ENCODE measurements at places on chromosomes 6 and 20.
A peak's percentile ranks its signal among the peaks of the same experiment; 100 is the strongest.

- no peak for DNase-seq
Measured at GRCh38 chr6:123811378-123811777, 7.7 kb downstream of the NKAIN2 start.

DNA sequence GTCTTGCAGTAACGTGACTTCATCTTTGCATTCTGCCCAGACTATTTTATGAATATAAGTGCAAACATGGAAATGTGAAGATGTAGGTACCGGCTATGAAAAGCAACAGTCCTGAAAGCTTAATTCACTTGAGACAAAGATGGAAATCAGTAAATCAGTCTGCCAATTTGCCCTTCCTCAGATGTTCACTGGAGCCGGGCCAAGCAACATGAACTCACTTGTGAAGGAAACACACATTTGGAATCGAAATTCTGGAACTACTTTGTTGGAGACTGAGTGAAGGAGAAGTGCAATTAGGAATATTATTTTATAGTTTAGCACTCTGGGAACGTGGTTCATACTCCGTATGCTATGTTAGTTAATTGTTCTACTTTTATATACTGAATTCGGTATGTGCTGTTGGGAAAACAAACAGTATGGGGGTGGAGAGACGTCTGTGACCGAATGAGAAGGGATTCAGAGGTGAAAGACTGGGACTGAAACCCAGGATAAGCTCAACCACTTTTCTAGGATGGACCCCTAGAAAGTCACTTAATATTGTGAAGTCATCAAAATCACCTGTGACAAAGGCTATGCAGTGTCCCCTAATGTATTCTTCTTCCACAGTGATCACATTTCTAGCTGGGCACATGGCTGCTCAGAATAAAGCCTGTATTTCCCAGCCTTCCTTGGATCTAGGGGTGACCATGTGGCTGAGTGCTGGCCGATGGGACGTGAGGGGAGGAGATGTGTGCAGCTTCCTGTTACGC lies 95.5 kb downstream of the PREX1 start:
- DNase-seq: no peak

- DNase-seq: no peak
Measured at GRCh38 chr20:18166241-18166881, 28.7 kb downstream of the KAT14 start.

DNA sequence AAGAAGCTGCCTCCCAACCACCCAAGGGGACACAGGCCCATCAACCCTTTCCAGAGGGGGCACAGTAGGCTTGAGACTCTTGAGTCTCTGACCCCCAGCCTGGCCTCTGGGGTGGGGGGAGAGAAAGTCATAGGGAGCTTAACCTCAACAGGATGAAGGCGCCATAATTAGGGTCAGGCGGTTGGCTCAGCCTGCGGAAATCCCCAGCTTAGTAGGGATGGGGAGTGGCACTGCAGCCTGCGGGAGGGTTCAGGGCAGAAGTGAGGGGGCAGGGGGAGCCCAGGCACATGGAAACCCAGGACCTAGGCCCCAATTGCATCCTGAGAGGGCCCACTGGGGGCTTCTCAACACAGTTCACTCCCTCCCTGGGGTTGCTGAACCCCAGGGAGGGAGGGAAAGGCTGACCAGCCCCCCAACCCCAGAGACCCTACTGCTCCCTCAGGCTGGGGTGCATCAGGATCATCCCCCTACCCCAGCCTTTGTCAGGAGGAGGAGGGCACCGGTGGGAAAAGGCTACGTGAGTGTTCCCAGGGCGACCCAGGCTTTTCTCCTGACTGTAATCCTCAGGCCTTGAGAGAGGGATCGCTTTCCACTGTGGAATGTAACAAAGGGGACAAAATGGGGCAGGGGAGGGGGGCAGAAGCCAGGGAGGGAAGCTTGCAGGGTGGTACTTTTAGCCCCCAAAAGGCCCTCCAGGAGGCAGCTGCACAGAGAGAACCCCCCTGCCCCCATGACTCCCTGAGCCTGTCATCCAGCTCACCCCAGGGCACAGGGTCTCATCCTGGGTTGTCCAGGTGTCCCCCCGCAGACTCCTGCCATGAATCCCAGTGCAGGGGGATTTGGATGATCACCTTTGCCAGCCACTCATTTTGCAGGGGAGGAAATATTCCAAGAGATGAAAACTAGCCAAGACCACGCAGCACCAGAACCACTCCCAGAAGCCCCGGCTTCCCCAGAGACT lies 46.4 kb downstream of the MRPL14 start:
- DNase-seq: no peak

GRCh38 chr20:24439737-24440387 lies 29.6 kb upstream of the SYNDIG1 start:
- no peak for DNase-seq

GRCh38 chr6:37050045-37050853 lies 44.8 kb downstream of the FGD2 start:
- no peak for DNase-seq

- no peak for DNase-seq
Measured at GRCh38 chr6:154380741-154381140, 24.1 kb upstream of the IPCEF1 start.

DNA sequence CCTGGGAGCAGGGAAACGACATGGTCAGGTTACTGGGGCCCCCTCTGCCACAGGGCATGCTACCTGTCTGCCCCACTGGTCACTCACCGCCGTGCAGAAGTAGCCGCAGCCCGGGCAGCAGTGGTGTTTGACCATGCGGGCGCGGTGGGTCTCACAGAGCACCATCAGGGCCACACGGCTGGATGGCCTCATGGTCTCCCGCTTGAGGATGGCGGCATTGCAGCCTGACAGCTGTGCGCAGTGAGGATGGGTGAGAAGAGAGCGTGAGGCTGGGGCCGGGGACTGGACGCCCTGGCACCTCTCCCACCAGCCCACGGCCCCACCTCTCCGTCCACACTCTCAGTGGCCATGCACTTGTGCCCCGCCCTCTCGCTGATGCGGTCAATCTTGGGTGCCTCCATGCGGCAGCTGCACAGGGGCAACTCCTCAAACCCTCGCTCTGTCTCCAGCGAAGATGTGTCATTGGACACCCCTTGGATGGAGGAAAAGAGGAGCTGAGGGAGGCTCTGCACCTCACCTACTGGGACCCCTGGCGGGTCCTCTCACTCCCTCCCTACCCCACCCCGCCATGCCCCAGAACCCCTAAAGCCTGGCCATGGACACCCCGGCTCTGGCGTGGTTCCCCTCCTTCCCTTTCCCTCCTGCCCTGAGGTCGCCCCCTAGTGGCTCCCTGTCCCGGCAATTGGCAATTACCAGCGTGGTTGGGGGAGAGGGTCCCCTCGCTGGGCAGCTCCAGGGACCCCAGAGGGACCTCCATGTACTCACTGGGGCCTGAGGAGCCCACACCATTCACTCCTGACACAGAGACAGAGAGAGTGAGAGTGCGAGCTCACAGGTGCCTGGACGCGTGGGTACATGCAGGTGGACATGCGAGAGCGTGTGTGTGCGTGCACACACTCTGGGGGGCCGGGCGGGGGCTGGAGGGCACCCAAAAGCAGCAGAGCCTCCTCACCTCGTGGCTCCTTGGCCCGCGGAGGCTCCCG lies 8.9 kb downstream of the EHMT2 start:
- DNase-seq: no peak

DNA sequence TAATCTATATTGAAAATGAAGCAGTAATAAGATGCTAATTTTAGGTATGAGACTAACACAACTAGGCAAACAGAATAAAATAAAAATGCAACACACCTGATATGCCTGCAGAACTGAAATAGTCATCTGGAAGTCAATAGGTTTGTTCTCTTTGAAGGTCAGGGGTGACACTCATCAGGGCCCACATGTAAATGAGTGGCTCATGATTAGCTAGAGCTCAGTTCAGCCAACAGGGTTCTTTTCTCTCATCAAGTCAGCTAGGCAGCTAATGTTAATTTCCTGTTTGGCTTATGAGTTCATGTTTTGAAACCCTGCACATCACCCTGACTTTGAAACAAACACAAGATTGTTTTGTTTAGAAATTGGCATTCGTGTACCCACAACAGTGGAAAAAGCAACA lies 23.8 kb downstream of the SMLR1 start:
- no peak for DNase-seq

DNA sequence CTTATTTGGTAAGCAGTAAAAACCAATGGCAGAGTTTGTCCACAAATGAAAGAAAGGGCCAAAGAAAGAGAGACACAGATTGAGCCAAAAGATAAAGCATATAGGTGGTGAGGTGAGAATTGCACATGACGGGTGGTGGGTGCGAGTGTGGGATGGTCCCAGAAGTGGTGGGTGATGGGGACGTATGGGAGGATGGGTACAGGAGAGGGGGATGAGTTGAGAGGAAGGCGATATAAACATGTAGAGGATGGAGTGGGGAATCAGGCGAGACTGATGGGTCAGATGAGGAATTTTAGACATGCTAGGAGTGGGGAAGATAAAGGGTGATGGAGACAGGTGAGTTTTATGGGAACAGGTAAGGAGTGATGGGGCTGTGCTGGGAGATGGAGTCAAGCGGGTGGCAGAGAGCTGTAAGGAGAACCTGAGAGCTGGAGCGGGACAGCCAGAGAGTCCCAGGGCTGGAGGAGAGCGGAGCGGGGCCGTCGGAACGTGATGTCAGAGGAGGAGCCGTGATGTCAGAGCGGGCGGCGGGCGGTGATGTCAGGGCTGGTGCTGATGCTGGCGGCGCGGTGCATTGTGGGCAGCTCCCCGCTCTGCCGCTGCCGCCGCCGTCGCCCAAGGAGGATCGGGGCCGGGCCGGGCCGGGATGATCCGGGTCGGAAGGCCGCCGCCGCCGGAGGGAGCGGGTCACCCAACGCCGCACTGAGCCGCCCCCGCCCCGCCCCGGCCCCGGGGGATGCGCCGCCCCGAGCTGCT lies at the start of gene TTBK1:
Gene TTBK1 (plus strand): TSS at position 574 of the 756 bp plus-strand sequence. CDS start 3,180 bp downstream, outside the sequence.
- DNase-seq: no peak

- DNase-seq: no peak
Measured at GRCh38 chr6:124877468-124877867, 84.8 kb upstream of the RNF217 start.

DNA sequence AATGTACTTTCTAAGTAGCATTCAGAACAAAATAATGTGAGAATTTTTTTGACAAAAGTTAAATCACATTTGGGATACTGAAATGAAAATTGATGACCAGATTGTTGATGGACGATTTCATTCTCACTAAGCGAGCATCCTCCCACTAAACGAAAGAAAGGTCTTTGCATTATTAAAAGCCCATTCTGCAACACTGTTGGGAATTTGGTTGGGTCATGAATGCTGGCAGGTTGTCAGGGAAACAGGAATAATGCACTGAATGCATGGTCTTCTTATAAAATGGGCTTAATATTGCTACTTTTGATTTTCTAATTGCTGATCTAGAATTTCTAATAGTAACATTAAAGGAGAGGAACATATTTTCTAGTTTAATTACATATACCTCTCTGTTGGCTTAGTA lies 229.8 kb downstream of the NKAIN2 start:
- no peak for DNase-seq

DNA sequence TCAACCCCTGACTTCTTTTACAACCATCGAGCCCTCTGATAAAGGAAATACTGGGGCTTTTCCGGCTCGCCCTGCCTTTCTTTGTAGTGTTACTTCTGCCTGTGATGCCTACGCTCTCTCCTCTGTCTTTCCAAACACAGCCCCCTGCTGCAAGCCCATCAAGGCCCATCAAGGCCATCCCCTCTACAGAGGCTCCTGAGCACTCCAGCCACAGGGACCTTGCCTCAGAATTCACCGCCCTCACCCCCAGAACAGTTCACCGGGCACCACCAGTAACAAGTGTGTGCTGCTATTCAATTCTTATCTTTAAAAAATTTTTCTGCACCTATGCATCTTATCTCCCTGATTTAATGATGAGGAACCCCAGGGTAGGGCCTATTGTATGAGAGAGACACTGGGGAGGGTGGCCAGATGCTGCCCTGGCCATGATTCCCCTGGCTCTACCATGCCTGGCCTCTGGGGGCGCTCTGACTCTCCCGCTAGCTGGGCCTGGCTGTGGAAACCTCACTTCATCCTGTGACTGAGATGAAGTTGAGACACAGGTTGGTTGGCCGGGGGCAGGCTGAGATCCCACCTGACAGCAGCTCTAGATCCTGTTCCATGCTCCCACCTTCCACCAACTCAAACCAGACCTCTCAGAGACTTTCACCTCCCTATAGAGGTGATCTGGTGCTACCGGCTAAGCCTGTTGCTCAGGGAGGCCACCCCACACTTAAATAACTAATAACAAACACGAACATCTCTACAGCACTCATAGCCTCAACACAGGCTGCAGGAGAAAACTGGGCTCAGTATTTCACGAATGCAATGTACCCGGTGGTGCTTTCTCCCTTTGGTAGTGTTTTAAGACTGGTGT lies 19.2 kb upstream of the GLP1R start:
- no peak for DNase-seq

GRCh38 chr6:17156112-17156921 lies 54.5 kb downstream of the STMND1 start:
- peak; percentile 47 for DNase-seq

GRCh38 chr6:130943738-130944137 lies 116.5 kb downstream of the SMLR1 start:
- DNase-seq: no peak

- DNase-seq: no peak
Measured at GRCh38 chr6:34536959-34537848, 18.9 kb downstream of the SPDEF start.

DNA sequence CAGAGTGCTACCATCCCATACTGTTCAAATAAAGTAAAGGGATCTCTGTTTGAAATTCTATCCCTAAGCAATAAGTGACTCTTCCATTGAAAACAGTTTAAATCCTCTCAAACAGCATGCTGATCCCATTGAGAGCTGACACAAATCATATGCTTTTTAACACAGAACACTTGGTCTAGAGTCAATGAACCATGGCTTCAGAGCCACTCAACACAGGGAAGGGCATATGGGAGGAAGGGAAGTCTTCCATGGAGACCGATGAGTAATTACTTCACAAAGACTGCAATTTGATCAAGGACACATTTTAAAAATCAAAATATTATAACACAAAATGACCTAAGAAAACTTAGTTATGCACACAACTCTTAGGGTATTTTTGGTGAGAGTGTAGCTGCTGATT lies 1073.0 kb upstream of the MAP3K7 start:
- DNase-seq: peak; percentile 12

DNA sequence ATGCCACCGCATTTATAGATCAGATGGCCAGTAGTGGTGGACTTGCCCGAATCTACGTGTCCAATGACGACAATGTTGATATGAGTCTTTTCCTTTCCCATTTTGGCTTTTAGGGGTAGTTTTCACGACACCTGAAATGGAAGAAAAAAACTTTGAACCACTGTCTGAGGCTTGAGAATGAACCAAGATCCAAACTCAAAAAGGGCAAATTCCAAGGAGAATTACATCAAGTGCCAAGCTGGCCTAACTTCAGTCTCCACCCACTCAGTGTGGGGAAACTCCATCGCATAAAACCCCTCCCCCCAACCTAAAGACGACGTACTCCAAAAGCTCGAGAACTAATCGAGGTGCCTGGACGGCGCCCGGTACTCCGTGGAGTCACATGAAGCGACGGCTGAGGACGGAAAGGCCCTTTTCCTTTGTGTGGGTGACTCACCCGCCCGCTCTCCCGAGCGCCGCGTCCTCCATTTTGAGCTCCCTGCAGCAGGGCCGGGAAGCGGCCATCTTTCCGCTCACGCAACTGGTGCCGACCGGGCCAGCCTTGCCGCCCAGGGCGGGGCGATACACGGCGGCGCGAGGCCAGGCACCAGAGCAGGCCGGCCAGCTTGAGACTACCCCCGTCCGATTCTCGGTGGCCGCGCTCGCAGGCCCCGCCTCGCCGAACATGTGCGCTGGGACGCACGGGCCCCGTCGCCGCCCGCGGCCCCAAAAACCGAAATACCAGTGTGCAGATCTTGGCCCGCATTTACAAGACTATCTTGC lies 725 bp downstream of the EEF1A1 start:
- DNase-seq: peak; percentile 70

Measured in Caki2 (cell line).